ENCODE measurements at places on chromosomes 16 and 17. TPM values are rescaled to one million over a fixed set of nuclear protein-coding genes. Genes with fewer than 3 reads are reported as not detected.
A peak's percentile ranks its signal among the peaks of the same experiment; 100 is the strongest.

DNA sequence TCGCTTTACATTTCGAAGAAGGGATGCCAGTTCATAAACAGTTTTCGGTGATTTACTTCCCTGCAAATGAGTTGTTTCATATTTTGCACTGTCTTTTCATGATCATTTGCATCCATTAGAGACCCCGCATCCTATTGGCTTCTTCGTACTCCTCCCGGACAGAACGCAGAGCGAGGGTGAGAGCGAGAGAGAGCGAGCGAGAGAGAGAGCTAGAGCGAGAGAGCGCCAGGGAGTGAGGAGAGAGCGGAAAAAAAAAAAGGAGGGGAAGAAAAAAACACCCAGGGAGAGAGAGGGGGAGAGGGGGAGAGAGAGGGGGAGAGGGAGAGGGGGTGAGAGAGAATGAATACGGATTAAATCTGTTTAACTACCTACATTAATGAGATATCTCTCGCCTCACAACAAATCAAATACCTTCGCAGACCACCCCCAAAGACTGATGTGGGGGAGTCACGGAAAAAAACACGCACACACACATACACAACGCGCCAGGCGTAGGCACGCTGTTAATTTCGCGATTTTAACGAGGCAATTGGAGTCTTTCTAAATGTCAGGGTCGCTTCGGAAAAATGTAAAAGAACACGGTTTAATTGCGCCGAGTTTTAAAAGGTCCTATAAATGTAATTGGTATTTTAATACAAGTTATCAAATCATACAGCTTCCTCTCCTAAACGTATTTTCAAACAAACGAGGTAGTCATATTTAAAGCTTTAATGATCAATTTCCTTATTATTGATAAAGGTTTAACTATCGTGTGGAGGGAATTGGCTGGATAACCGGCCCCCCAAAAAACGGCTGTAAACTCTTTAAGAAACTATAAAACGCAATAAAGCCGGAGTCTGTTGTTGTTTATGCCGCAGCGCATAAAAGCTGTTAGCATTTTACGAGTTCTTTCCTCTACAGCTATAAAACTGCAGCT lies at the start of gene HOXB8:
HOXB8 (minus strand) TSS at position 246 of the 916 bp plus-strand sequence. CDS start 588 bp downstream, outside the sequence.
- no peak for ATAC-seq

- ATAC-seq, result peak; percentile 65
Observed at GRCh38 chr17:2295575-2295974, 8.0 kb downstream of the SMG6 start.

DNA sequence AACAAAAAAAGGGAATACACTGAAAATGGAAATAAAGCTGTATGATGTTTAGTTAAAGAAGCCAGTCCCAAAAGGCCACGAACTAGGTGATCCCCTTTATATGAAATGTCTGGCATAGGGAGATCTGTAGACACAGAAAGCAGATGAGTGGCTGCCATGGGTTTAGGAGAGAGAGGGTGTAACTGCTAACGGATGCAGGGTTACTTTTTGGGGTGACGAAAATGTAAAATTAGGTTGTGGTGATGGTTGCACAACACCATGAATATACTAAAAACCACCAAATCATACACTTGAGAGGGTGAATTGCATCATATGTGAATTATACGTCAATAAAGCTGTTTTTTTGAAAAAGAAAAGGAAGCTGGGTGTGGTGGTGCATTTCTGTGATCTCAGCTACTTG lies 99.6 kb downstream of the ADCY9 start:
- no peak for ATAC-seq

DNA sequence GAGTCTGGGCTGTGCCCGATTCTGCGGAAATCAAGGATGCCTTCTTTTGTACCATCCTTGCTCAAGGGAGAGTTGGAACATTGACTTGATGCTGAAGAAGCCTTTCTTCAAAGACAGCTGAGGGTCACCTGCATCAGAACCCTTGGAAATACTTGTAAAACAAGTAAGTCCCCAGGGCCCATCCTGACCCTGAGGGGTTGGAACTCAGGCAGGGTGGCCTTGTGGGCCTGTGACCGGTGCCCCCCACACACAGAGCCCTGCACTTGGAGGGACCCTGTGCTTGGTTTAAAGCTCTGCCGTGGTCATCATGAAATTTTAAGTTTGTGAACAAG lies 56.9 kb downstream of the WIPI1 start:
- no peak for ATAC-seq

Gene PNMT
- total RNA-seq, result 1.1 TPM

Gene KRTAP1-4
- not detected for total RNA-seq

Data from esophagus mucosa (tissue), 1 donor.